Activated T-cell treated with anti-CD3 and anti-CD28 coated beads, Interleukin-2, amount 50 U/mL, for 72 hours (primary cell): ENCODE measurements at places on chromosomes 7 and 10. TPM values are rescaled to one million over a fixed set of nuclear protein-coding genes. Genes with fewer than 3 reads are reported as not detected.
A peak's percentile ranks its signal among the peaks of the same experiment; 100 is the strongest.

DNA sequence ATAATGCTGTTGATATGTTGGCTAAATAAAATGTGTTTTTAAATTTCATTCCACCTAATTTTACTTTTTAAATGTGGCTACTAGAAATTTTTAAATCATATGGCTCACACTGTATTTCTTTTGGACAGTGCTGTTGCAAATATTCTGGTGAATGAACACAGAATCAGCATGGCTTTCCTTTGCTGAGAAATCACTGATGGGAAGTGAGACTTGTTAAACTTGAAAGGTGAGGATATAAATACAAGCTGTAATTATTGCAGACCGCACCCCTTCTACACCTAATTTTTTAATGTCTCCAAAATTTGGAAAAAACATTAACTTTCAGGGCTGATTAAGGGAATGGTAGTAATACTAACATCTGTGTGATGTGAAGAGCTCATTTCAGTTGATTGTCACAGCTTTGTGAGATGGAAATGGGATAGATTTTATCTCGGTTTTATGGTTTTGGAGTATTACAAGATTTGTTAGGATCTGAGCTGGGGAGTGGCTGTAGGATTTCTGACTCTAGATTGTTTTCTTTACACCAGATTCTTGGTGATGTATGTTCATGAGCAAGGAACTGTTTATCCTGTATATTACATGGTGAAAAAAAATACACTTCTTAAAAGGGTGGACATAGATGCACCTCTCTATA lies 1.3 kb downstream of the MIOS start:
- H3K27me3 ChIP-seq, result no peaks in the 10 kb centered on the region
- H3K4me1 ChIP-seq, result peaks cover 39% of the 10 kb centered on the region
- no peak for DNase-seq
- peak overlapping the region; percentile 76 for H3K4me3 ChIP-seq

GRCh38 chr10:14550471-14550981 lies 219.8 kb upstream of the FRMD4A start:
- H3K27ac ChIP-seq, result peak overlapping the region; percentile 86
- peaks cover 19% of the 10 kb centered on the region for H3K36me3 ChIP-seq
- DNase-seq, result no peak
- no peaks in the 10 kb centered on the region for H3K27me3 ChIP-seq

DNA sequence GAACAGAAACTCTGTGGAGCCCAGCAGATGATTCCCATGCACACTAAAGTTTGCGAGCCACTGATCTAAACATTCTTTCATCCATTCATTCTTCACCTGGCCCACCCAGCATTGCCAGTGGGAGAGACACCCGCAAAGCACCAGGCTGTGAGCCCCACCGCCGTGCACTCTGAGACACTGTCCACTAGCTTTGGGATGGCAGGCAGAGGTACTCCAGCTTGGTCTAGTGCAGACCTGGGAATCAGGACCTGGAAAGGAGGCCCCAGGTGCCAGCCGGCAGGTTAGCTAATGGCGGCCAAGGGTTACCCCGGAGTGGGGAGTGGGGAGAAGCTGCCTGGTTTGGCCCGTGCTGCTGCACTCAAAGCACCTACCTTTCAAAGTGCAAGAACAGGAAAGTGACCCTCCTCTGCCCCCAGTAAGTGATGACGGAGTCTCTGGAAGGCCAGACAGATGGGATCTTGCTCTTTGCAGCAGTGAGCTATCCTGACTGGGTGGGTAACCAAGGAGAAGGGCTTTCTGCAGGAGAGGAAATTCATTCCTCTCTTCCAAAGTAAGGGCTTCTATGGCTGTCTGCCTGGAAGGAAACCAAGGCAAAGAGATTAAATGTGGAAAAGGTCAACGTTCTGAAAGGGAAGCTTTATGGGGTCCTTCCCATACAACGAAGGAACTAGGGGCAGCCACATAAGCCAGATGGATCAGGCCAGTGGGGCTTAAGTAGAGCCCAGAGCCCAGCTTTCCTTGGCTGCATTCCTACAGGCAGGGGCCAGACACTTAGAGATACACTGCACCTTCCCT lies 74.2 kb upstream of the LRRC4 start:
- peaks cover 51% of the 10 kb centered on the region for H3K4me1 ChIP-seq
- H3K27me3 ChIP-seq, result no peaks in the 10 kb centered on the region
- no peaks in the 10 kb centered on the region for H3K36me3 ChIP-seq
- H3K4me3 ChIP-seq, result peak overlapping the region; percentile 81
- no peak overlapping the region for H3K27ac ChIP-seq

GRCh38 chr7:75879771-75880184 lies 944 bp downstream of the RHBDD2 start:
- peaks cover 12% of the 10 kb centered on the region for H3K36me3 ChIP-seq
- no peaks in the 10 kb centered on the region for H3K27me3 ChIP-seq
- DNase-seq, result peak; percentile 24

DNA sequence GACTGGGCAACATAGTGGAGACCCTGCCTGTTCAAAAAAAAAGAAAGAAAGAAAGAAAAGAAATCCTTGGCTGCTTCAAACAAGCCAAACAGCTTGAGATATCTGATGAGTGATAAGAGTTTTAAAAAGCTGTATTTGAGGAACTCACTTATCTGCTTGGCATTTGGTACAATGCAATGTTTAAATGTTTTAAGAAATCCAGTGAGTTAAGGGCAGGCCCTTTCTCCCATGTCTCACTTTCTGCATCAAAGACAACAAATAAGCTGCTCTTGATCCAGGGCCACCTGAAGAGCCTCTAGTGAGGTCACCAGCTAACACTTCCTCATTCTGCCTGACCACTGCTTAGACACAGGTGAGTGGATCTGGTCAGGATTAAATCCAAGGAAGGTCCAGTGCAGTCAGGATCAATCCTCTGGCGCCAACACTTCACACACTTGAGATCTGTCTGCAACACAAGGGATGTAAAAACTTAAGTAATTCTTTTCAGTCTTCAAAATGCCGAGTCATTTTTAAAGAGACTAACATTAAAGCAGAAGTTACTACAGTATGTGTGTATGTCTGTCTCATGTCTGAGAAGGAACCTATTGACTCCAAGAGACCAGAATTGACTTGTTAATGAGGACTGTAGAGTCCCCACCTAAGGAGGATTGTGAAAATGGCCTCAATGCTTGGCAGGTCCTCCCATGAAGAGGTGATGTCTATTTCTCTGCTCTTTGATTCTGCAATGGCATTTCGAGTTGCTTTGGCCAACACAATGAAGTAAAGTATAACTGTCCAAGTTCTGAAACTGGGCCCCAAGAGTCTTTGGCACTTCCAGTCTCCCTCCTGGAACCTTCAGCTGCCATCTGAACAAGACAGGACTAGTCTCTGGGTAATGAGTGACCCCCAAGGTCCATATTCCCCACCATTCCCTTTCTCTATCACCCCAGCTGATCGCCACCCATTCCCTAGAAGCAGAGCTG lies 43.1 kb downstream of the CREB3L2 start:
- peaks cover 31% of the 10 kb centered on the region for H3K4me1 ChIP-seq
- H3K4me3 ChIP-seq, result no peak overlapping the region
- no peaks in the 10 kb centered on the region for H3K27me3 ChIP-seq
- no peaks in the 10 kb centered on the region for H3K36me3 ChIP-seq
- peak overlapping the region; percentile 8 for H3K27ac ChIP-seq
- DNase-seq, result no peak

DNA sequence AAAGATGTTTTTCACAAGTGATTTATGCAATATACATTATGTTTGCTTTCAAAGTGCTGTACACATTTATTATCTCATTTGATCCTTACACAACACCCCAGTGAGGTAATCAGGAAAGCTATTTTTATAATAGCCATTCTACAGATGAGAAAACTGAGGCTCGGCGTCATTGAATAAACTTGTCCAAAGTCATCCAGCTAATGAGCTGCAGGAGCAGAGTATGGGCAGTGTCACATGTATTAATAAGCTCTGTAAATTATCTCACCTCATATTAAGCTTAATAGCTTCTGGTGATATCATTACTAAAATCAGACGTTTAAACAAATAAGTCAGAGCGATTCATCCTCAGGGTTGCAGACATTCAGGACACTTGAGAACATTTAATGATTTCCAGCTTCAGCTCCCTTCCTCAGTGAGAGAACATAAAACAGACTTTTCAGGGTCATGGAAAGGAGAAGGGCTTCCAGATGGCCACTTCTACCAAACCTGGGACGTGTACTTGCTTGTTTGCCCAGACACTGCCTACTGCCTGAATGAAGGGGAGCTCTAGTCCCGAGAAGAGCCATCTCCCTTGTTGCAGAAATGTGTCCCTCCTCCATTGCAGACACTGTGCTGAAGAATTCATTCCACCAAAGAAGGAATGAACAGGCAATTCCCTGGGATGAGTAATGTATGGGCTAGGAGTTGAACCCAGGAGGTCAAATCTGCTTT lies 20.5 kb upstream of the FZD1 start:
- no peak overlapping the region for H3K27ac ChIP-seq
- H3K27me3 ChIP-seq, result no peaks in the 10 kb centered on the region
- H3K36me3 ChIP-seq, result no peaks in the 10 kb centered on the region
- DNase-seq, result no peak
- H3K4me1 ChIP-seq, result no peaks in the 10 kb centered on the region
- no peak overlapping the region for H3K4me3 ChIP-seq

DNA sequence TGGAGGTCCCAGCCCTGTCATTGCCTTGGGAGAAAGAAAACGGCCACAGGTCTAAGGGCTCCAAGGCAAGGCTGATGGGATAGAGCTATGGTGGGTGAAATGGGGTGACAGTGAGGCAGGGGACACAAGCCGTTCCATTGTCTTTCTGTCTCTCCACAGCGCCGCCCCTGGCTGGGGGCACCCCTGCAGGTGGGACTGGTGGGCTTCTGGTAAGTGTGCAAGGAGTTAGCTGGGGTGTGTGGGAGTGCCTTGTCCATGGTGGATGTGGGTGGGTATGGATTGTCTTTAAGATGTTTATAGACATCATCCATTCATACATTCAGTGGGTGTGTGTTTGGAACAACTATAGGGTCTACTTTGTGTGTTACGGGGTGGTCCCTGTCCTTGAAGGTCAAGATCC lies 7.5 kb downstream of the SFXN3 start:
- H3K4me1 ChIP-seq, result peaks cover 19% of the 10 kb centered on the region
- no peaks in the 10 kb centered on the region for H3K27me3 ChIP-seq
- no peak overlapping the region for H3K4me3 ChIP-seq
- no peaks in the 10 kb centered on the region for H3K36me3 ChIP-seq
- no peak for DNase-seq
- H3K27ac ChIP-seq, result no peak overlapping the region

DNA sequence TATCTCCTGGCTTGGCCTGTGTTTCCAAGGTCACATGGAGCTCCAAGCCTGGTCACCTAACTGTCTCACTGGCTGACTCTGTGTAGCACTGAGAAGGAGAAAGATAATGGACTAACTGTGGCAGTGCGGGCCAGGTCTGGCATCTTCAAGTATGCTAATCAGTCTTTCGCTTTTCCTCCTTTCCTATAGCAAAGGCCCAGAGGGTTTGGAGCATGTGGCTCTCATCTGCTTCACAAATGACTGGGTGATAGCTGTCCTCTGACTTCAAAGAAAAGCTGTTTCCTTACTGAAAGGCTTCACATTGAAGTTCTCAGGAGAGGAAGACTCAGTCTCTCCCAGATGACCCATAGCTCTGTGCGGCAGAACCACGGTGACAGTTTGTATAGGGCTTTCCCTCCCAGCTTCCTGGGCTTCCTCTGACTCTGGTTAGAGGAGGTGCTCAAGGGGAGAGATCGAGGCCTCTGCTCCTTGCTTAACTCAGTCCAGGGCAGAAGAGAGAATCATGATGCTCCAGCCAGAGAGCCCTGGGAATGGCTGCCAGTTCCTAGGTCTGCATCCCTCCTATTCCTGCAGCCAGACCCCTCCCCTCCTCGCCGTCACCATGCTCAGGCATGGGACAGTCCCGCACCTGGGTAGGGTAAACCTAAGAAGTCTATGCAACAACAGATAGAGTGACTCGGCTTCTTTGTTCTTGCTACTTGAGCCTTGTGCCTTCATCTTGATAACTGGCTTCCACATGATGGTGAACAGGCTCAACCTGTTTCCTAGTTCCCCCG lies 72.3 kb downstream of the CCDC71L start:
- no peak overlapping the region for H3K27ac ChIP-seq
- peaks cover 33% of the 10 kb centered on the region for H3K27me3 ChIP-seq
- no peak for DNase-seq
- H3K4me3 ChIP-seq, result no peak overlapping the region
- H3K4me1 ChIP-seq, result peaks cover 9% of the 10 kb centered on the region

DNA sequence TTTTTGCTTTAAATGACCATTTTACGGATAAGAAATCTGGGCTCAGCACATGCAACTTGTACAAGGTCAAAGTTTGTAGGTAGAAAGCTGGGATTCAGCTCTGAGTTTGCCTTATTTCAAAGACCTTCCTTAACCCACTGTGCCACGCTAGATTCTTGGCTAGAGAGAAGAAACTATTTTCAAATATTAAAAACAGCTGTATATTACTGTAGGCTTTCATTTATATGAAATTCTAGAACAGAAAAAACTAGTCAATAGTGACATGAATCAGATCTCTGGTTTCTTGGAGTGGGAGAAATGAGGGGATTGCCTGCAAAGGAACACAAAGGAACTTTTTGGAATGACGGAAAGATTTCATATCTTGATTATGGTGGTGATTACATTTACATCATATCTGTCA lies 53.0 kb upstream of the C1GALT1 start:
- H3K27ac ChIP-seq, result no peak overlapping the region
- no peak for DNase-seq
- H3K4me3 ChIP-seq, result no peak overlapping the region
- H3K36me3 ChIP-seq, result no peaks in the 10 kb centered on the region
- no peaks in the 10 kb centered on the region for H3K27me3 ChIP-seq

GRCh38 chr10:88064608-88065382 lies 201.4 kb downstream of the PTEN start:
- peaks cover 53% of the 10 kb centered on the region for H3K4me1 ChIP-seq
- H3K36me3 ChIP-seq, result peaks cover 6% of the 10 kb centered on the region
- H3K27ac ChIP-seq, result peak overlapping the region; percentile 88
- peaks cover 29% of the 10 kb centered on the region for H3K27me3 ChIP-seq
- peak; percentile 66 for DNase-seq

DNA sequence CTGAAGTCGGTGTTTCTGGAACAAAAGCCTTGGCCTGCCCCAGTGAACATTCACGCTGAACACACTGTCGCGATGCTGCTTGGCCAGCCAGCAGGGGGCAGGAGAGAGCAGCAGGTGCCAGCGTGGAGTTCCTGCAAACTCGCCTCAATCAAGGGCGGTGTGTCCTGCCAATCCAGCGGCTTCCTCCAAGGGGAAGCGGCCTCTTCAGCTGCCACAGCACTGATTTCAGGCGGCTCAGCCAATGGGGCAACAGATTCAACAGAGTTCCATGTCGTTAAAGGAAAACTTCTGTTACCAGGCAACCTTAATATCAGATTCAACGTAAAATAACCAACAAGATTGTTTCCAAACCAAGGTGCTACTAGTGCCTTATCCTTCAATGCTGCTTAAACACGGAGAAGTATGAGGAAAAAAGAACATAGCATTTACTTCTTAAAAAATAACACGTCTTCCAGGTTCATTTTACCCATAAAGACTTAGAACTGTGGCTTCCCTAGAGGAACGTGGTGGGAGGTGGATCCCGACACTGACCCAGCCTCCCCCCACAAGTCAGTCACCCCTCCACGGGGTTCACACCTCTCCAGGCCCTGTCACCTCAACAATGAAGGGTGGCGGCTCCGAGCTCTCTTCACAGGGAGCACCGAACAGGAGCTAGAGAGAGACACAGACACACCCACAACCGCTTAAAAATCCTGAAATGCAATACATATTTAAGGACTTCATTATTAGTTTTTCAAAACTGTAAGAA lies 178.2 kb downstream of the DIP2C start:
- H3K27ac ChIP-seq, result no peak overlapping the region
- H3K4me1 ChIP-seq, result peaks cover 10% of the 10 kb centered on the region
- H3K36me3 ChIP-seq, result no peaks in the 10 kb centered on the region
- H3K27me3 ChIP-seq, result no peaks in the 10 kb centered on the region

Gene MBL2
- total RNA-seq, result not detected

Gene PRSS37
- not detected for total RNA-seq

Gene PTPN20
- total RNA-seq, result 1.1 TPM

Gene CALML3
- not detected for total RNA-seq

Gene SMC3
- 79.7 TPM for total RNA-seq
